ENCODE measurements at places on chromosomes 16 and 17.

GRCh38 chr16:1978476-1979120 lies 2.7 kb downstream of the NOXO1 start:
- no peak for DNase-seq

- no peak for DNase-seq
Observed at GRCh38 chr17:67125924-67126323, 81.6 kb downstream of the CACNG1 start.

- DNase-seq: no peak
Observed at GRCh38 chr17:48121923-48122664, 14.5 kb downstream of the SNX11 start.

DNA sequence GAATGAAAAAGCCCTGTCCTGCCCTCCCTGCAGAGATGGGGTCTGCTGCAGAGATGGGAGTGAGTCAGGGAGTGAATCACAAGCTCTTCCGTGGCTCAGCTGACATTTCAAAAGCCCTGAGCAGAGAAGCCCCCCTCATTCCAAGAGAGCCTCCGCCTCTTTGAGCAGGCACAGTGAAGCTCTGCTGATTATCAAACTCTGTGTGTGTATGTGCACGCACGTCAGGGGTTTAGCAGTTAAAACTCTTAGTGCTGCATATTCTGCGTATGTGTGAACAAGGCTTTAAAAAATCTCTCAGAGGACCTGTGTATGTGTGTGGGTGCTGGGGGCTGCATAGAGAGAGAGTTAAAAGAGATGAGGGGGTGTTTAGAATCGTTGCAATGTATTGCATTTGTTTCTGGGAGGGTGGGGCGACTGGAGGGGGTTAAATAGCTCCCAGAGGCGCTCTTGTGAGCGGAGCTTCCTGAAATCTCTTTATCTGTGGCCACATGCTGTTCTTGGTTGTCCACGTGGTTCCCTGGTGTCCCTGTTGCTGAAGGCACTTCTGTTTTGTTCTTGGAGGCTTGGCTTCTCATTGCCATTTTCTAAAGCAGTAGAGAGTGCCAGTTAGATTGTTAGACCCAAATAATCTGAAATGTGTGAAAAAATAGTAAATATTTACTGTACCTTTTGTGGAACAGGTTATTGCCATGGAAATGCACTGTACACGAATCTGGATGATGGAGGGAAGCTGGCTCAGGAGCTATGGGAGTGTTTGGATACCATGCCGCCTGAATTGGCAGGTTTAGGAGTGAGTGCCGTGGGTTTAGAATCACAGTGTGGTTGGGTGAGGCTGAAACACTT lies 116.6 kb downstream of the PRKCB start:
- DNase-seq: peak; percentile 79
